ENCODE measurements at places on chromosomes 13 and 19. TPM values are rescaled to one million over a fixed set of nuclear protein-coding genes. Genes with fewer than 3 reads are reported as not detected.

POU2F2 gene
- total RNA-seq, result 0.11 TPM

ZIC5 gene
- under 0.01 TPM for total RNA-seq

ZNF468 gene
- 24.7 TPM for total RNA-seq

DCT gene
- not detected for total RNA-seq

NLRP4 gene
- not detected for total RNA-seq

MYO16 gene
- under 0.01 TPM for total RNA-seq

FUT1 gene
- 9.8 TPM for total RNA-seq

APOC1 gene
- 1.5 TPM for total RNA-seq

SWSAP1 gene
- total RNA-seq, result 1.1 TPM

RFPL4A gene
- 0.87 TPM for total RNA-seq

TMPRSS9 gene
- total RNA-seq, result under 0.01 TPM

ZNF28 gene
- 18.0 TPM for total RNA-seq

HSPBP1 gene
- total RNA-seq, result 18.6 TPM

KL gene
- total RNA-seq, result 0.33 TPM

PPM1N gene
- total RNA-seq, result 0.52 TPM

MBD3L2 gene
- total RNA-seq, result not detected

CEACAM16 gene
- total RNA-seq, result not detected

SYT3 gene
- not detected for total RNA-seq

FBL gene
- 209 TPM for total RNA-seq

GEMIN7 gene
- total RNA-seq, result 12.2 TPM

GPR12 gene
- total RNA-seq, result not detected
